Hepatocyte (in vitro differentiated cells): ENCODE measurements at places on chromosomes 7 and 10. TPM values are rescaled to one million over a fixed set of nuclear protein-coding genes. Genes with fewer than 3 reads are reported as not detected.

The ZYX gene
- total RNA-seq: 25.0 and 31.8 TPM in 2 replicates

The OR6B1 gene
- total RNA-seq: not detected in 2 replicates

The TNRC18 gene
- 28.2 and 52.8 TPM in 2 replicates for total RNA-seq

The OR2A1 gene
- total RNA-seq: 0.32 TPM in 1 of 2 replicates, not detected in the other

The C10orf53 gene
- not detected in 2 replicates for total RNA-seq

The MCM10 gene
- total RNA-seq: 2.7 and 3.1 TPM in 2 replicates

The FASTK gene
- total RNA-seq: 105 and 107 TPM in 2 replicates

The GNGT1 gene
- not detected in 2 replicates for total RNA-seq

The CRTAC1 gene
- total RNA-seq: 0.47 and 0.84 TPM in 2 replicates

The GPRIN2 gene
- total RNA-seq: 13.0 and 23.4 TPM in 2 replicates

The CALHM2 gene
- 2.1 and 3.2 TPM in 2 replicates for total RNA-seq

The CLEC2L gene
- total RNA-seq: not detected in 2 replicates

The PNLIPRP2 gene
- total RNA-seq: 21.1 and 23.4 TPM in 2 replicates

The CFAP70 gene
- total RNA-seq: 1.8 and 3.9 TPM in 2 replicates

The PAPSS2 gene
- total RNA-seq: 47.0 and 58.0 TPM in 2 replicates

The CFAP43 gene
- total RNA-seq: 0.83 and 1.6 TPM in 2 replicates

The C10orf67 gene
- 0.10 TPM in 1 of 2 replicates, not detected in the other for total RNA-seq

- no peak overlapping the region for H3K27ac ChIP-seq
- no peak overlapping the region for H3K4me3 ChIP-seq
- DNase-seq: no peak
- H3K4me1 ChIP-seq: no peaks in the 10 kb centered on the region
- no peaks in the 10 kb centered on the region for H3K27me3 ChIP-seq
Measured at GRCh38 chr7:118745927-118746326, 521.4 kb downstream of the ANKRD7 start.

- no peak overlapping the region for H3K4me3 ChIP-seq
Measured at GRCh38 chr10:96642973-96643372, 56.2 kb upstream of the TM9SF3 start.

GRCh38 chr10:80769700-80770160, 232.0 kb downstream of the SH2D4B start:
- no peaks in the 10 kb centered on the region for H3K4me1 ChIP-seq
- no peaks in the 10 kb centered on the region for H3K27me3 ChIP-seq
- H3K27ac ChIP-seq: no peak overlapping the region
- no peak for DNase-seq
- H3K36me3 ChIP-seq: no peaks in the 10 kb centered on the region

GRCh38 chr10:104563548-104563947, 77.5 kb upstream of the SORCS3 start:
- no peak overlapping the region for H3K27ac ChIP-seq
- DNase-seq: no peak
- H3K4me3 ChIP-seq: no peak overlapping the region
- H3K4me1 ChIP-seq: no peaks in the 10 kb centered on the region

- H3K27ac ChIP-seq: no peak overlapping the region
- no peaks in the 10 kb centered on the region for H3K36me3 ChIP-seq
- no peaks in the 10 kb centered on the region for H3K27me3 ChIP-seq
- DNase-seq: no peak
- no peak overlapping the region for H3K4me3 ChIP-seq
Measured at GRCh38 chr10:93995598-93996271, 2.0 kb downstream of the PLCE1 start.

DNA sequence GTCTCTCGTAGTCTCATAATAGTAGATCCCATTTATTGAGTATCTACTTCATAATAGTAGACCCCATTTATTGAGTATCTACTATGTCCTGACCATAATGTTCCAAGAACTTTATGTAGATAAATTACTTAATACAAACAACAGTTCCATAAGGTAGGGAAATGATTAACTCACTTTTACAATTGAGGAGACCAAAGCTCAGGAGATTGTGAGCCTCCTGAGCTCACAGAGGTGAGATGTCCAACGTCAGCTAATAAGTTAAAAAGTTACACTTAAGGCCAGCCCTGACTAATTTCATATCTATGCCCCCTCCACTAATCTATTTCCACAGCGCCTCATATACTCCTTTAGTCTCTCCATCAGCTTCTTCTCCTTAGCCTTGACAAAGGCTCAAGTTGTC, 17.5 kb upstream of the GGCT start:
- no peaks in the 10 kb centered on the region for H3K36me3 ChIP-seq
- no peaks in the 10 kb centered on the region for H3K27me3 ChIP-seq
- H3K4me3 ChIP-seq: no peak overlapping the region

GRCh38 chr10:61985715-61986114, 84.2 kb downstream of the ARID5B start:
- no peak overlapping the region for H3K4me3 ChIP-seq
- no peaks in the 10 kb centered on the region for H3K36me3 ChIP-seq
- peaks cover 12% of the 10 kb centered on the region for H3K4me1 ChIP-seq
- H3K27ac ChIP-seq: no peak overlapping the region
- H3K27me3 ChIP-seq: no peaks in the 10 kb centered on the region

DNA sequence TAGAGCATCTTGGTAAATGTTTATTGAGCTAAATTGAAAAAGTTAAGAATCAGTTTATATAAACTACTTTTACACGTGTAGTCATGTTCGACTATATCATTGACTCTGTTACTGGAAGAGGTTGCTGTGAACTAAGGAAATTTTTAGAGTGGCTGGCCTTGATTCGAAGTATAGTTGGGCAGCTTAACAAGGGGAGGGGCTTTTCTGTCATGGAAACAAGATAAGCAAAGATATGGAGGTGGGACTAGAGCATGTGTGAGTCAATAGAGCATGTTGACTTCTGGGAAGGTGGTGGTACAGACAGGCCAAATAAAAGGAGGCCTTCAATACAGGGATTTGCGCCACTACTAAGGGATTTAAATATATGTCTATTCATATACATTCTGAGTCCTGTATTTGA, 7.6 kb downstream of the ATP5F1C start:
- H3K4me1 ChIP-seq: peaks cover 1% of the 10 kb centered on the region
- H3K4me3 ChIP-seq: no peak overlapping the region
- peak; percentile 75 for DNase-seq
- H3K27me3 ChIP-seq: no peaks in the 10 kb centered on the region
- H3K27ac ChIP-seq: peak overlapping the region; percentile 31

GRCh38 chr7:99953649-99954048, 22.2 kb downstream of the AZGP1 start:
- no peaks in the 10 kb centered on the region for H3K4me1 ChIP-seq
- peaks cover 5% of the 10 kb centered on the region for H3K27me3 ChIP-seq
- H3K36me3 ChIP-seq: no peaks in the 10 kb centered on the region
- no peak for DNase-seq
- no peak overlapping the region for H3K27ac ChIP-seq

DNA sequence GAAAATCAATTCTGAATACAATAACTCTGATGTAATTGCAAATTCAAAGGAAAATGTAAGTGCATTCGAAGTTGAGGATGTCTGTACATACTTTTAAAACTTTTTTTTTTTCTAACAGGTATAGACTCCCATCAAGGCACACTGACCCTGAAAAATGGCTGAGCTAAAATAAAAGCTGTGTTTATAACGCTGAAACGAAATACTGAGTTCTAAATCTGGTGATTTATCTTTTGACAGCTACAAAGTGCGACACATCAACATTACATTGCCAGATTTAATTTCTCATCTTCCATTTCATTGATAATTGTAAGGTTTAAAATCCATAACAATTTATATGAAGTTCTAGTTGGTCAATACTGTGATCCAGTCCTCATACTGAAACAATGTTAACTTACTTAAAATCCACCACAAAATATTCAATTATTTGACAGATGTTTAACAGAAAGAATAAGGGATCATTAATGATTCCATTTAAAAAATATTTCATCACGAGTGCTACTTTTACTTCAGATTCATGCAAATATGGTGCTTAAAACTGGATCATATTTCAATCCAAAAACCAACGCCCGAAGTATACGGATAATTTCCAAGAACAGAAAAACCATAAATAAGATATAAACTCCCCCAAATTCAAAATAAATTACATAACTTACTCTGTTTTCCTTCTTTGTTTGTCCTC, 1.4 kb downstream of the RAB11FIP2 start:
- H3K36me3 ChIP-seq: no peaks in the 10 kb centered on the region
- H3K27me3 ChIP-seq: no peaks in the 10 kb centered on the region
- peak overlapping the region; percentile 97 for H3K27ac ChIP-seq
- H3K4me1 ChIP-seq: peaks cover 15% of the 10 kb centered on the region
- no peak for DNase-seq

DNA sequence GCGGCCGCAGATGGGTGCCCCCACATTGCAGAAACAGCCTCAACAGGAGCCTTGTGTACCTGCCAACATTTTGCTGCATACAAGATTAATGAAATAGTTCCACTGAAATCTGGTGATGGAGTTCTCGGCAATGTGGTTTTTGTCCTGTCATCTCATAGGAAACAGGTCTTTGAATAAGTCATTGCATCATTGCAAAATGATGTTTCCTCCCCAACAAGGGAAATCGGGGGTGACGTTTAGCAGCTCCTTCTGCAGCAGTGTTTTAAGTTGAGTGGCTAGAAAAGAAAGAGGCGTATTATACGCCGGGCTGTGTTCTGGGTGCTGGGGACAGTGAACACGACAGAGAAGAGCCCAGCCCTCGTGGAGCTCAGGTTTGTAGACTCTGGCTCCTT, 177.0 kb downstream of the PRKAG2 start:
- no peak overlapping the region for H3K27ac ChIP-seq
- no peaks in the 10 kb centered on the region for H3K27me3 ChIP-seq
- H3K4me1 ChIP-seq: peaks cover 18% of the 10 kb centered on the region
- H3K36me3 ChIP-seq: no peaks in the 10 kb centered on the region

DNA sequence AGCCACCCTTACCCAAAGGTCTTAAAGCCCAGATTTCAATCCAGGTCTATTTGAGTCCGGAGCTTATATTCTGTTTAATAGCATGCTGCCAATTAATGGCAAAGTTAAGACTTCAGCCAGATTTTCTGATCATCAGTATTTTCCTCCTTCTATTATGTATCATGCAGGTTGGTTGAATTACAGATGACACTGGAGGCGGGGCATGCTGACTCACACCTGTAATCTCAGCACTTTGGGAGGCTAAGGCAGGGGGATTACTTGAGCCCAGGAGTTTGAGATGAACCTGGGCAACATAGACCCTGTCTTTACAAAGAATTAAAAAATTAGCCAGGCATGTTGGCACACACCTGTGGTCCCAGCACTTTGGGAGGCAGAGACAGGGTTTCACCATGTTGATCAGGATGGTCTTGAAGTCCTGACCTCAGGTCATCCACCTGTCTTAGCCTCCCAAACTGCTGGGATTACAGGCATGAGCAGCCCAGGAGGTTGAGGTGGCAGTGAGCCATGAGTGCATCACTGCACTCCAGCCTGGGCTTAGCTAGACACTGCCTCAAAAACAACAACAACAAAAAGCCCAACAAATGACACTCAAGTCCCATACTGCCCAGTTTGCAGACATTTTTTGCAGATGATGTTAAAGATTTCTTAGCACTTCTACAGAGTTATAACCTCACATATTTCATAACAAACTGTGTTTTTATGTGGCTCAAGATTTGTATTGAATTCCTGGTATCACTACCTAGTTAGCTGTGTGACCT, 62.5 kb downstream of the MCU start:
- H3K4me1 ChIP-seq: peaks cover 5% of the 10 kb centered on the region
- H3K4me3 ChIP-seq: no peak overlapping the region
- H3K36me3 ChIP-seq: no peaks in the 10 kb centered on the region
- no peaks in the 10 kb centered on the region for H3K27me3 ChIP-seq
- DNase-seq: no peak

DNA sequence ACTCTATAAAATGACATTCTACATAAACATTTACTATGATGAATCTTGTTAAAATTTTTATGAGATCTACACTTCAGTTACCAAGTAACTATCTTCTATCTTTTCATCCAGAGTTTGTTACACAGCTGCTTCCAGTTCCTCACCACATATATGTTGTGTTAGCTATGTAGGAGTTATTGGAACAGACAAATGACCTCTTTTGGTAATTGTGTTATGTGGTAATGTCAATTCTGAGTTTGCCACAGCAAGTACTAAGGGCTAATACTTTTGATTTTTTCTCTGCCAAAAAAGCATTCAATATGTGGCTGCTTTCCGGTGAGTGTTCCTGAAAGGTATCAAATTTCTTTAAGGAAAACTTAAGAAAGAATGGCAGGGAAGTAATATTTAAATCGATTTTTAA, 573.9 kb upstream of the PCDH15 start:
- no peak overlapping the region for H3K27ac ChIP-seq
- no peaks in the 10 kb centered on the region for H3K36me3 ChIP-seq
- no peaks in the 10 kb centered on the region for H3K27me3 ChIP-seq
- DNase-seq: no peak
- peaks cover under 1% of the 10 kb centered on the region for H3K4me1 ChIP-seq
- no peak overlapping the region for H3K4me3 ChIP-seq

DNA sequence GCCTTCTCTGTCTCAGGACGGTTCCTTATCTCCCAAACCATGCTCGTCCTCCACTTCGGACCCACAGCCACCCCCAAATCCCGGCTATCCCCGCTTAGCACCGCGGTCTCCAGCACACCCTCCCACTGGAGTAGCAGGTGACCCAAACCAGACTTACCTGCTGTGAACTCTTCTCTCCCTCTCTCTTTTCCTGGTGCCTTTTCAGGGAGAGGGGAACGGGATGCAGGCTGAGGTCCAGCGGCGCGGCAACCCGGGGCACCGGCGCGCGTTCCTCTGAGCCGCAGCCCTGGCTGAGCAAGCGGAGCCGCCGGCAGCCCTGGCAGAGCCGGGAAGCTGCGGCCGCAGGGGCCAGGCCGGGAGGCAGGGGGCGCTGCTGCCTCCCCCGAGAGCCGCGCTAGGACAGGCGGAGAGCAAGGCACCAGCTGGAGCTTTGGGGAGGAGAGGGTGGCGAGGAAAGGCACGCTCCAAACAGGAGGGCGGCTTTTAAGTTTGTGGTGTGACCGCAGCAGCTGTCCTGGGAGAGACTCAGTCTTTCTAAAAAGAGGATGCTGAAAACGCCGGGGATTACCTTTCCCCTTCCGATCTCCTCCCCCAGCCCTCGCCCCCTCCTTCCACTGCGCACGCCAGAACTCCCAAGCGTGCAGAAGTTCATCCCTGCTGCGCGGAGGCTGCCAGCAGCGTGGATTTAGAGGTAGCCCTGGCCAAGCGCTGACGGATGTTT, at the start of gene SEMA3D:
Gene SEMA3D (minus strand): TSS at position 536 of the 721 bp plus-strand sequence. CDS start 65,165 bp downstream, outside the sequence.
- no peaks in the 10 kb centered on the region for H3K27me3 ChIP-seq
- peak within 1 kb of the TSS; percentile 94 for H3K27ac ChIP-seq

- H3K27me3 ChIP-seq: no peaks in the 10 kb centered on the region
- no peaks in the 10 kb centered on the region for H3K4me1 ChIP-seq
- no peak for DNase-seq
- no peak overlapping the region for H3K27ac ChIP-seq
- H3K36me3 ChIP-seq: no peaks in the 10 kb centered on the region
Measured at GRCh38 chr7:26626156-26626555, 238.2 kb downstream of the SKAP2 start.

- no peaks in the 10 kb centered on the region for H3K36me3 ChIP-seq
- no peaks in the 10 kb centered on the region for H3K27me3 ChIP-seq
- H3K4me1 ChIP-seq: no peaks in the 10 kb centered on the region
- DNase-seq: no peak
Measured at GRCh38 chr10:44478876-44479705, 94.2 kb upstream of the CXCL12 start.

- peaks cover 14% of the 10 kb centered on the region for H3K4me1 ChIP-seq
- no peak for DNase-seq
- no peaks in the 10 kb centered on the region for H3K36me3 ChIP-seq
Measured at GRCh38 chr10:92692697-92693533, 3.2 kb downstream of the HHEX start.

- no peaks in the 10 kb centered on the region for H3K4me1 ChIP-seq
- H3K36me3 ChIP-seq: no peaks in the 10 kb centered on the region
- H3K27me3 ChIP-seq: no peaks in the 10 kb centered on the region
- H3K4me3 ChIP-seq: no peak overlapping the region
- no peak for DNase-seq
- H3K27ac ChIP-seq: no peak overlapping the region
Measured at GRCh38 chr10:83248106-83248631, 891.1 kb upstream of the GHITM start.

GRCh38 chr10:97612386-97612785, 20.9 kb downstream of the MORN4 start:
- H3K27ac ChIP-seq: no peak overlapping the region
- no peaks in the 10 kb centered on the region for H3K4me1 ChIP-seq
- H3K36me3 ChIP-seq: no peaks in the 10 kb centered on the region
- H3K4me3 ChIP-seq: no peak overlapping the region
- no peaks in the 10 kb centered on the region for H3K27me3 ChIP-seq
- peak; percentile 56 for DNase-seq
